ENCODE measurements at places on chromosomes 13 and 19.

- DNase-seq, result peak; percentile 38
These were observed 194.7 kb downstream of the ABCC4 start for GRCh38 chr13:95106562-95106961.

DNA sequence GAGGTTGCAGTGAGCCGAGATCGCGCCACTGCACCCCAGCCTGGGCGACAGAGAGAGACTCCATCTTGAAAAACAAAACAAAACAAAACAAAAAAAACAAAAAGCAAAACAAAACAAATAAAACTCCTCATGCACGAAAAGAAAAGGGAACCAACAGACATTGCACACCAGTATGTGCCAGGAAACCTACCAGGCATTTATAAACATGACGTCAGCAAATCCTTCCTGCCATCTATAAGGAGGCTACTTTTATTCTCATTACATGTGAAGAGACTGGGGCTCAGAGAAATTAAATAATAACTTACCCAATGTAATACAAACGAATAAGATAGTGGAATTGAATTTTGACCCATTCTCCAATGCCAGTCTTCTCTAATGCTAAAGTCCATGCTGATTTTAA is 197.2 kb downstream of the NUFIP1 start:
- DNase-seq, result no peak

GRCh38 chr19:29855087-29855486 is 43.3 kb downstream of the CCNE1 start:
- DNase-seq, result no peak

- DNase-seq, result peak; percentile 48
These were observed 29.9 kb downstream of the EFNA2 start for GRCh38 chr19:1315470-1316166.

- no peak for DNase-seq
These were observed 64.8 kb upstream of the GPR183 start for GRCh38 chr13:99371956-99372355.

DNA sequence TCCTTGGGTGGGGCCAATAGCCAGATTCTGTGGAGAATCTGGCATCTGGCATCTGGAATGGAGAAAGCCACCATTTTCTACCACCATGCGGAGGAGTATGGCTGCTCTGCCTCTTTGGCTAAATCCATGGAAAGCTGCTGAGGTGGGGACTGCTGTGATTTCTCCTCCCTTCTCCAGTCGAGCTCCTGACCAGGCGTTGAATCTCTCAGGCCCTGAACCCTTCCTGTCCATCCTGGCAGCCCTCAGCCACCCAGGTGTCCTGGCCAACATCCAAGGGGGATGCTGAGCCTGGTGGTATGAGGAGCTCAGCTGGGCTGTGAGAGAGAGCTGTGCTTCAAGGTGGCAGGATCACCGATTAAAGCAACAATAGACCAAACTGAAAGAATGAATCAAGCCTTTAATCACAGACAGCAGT is 17.4 kb upstream of the SIGLEC6 start:
- DNase-seq, result no peak

DNA sequence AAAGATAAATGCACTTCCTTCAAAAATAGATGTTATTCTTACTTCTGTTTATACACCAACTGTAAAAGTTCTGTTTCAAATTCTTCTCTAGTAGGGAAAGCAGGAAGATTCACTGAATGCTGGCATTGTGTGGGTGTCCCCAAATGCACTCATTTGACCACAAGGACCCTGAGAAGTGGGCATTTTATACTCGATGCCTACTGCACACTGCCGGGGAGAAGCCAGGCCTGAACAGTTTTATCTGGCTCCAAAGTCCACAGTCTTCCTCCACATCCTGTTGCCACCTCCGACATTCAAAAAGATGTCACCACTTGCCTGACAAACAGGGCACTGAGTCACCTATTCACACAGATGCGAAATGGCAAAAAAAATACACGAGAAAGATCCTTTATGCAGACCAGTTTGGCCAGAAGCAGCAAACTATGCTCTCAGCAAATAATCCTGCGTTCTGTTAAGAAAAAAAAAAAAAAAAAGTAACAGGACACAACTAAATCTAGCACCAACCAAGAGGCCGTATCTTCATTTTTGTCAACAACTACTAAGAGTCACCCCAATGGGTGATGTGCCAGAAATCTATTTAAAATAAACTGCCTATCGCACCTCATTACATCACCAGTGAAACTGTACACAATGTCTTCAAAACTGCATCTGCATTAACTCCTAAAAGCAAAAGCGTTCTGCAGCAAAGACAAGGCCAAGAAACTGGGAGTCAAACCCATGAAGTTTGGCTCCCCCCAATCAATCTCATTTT is 6.2 kb downstream of the ZC3H4 start:
- no peak for DNase-seq

- DNase-seq, result no peak
These were observed 1.4 kb downstream of the FFAR1 start for GRCh38 chr19:35348911-35349611.

GRCh38 chr13:104773775-104774174 is 1707.6 kb upstream of the SLC10A2 start:
- peak; percentile 70 for DNase-seq

- peak; percentile 73 for DNase-seq
These were observed 496.7 kb downstream of the EFNB2 start for GRCh38 chr13:106038752-106039151.
